Umbilical cord (tissue), 2 donors: ENCODE measurements at places on chromosomes 11 and 22.

DNA sequence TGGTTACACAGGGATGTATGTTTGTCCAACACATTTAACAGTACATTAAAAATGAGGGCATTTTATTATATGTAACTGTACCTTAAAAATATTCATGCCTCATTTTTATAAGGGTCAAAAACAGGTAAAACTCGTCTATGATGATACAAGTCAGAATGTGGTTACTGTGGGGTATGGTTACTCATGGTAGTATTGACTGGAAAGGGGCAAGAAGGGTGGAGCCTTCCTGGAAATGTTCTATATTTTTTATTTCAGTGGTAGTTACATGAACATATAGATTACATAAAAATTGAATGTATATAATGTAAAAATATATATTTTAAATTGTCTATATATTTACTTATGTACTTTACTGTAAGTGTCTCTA is 99.8 kb downstream of the STIM1 start:
- DNase-seq, result no peak

- no peak for DNase-seq
These were observed 79.7 kb downstream of the FAM168A start for GRCh38 chr11:73518195-73518594.

DNA sequence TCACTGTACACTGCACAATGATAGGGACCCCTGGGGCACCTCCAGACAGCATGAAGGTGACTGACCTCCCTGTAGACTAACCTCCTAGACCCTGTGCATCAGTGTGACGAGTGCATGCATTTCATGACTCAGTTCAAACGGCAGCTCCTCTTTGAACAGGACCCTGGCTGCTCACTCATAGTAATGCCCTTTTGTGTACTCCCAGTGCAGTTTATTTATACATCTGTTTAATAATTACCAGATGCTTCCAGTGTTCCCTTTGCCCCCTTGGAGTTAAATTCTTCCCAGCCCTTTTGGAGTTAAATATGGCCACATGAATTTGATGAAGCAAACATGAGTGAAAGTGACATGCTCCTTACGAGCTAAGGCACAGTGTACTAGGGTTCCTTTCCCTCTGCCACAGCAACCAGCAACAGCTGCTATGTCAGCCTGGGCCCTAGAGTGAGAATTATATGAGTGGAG is 72.4 kb downstream of the PANX1 start:
- no peak for DNase-seq

DNA sequence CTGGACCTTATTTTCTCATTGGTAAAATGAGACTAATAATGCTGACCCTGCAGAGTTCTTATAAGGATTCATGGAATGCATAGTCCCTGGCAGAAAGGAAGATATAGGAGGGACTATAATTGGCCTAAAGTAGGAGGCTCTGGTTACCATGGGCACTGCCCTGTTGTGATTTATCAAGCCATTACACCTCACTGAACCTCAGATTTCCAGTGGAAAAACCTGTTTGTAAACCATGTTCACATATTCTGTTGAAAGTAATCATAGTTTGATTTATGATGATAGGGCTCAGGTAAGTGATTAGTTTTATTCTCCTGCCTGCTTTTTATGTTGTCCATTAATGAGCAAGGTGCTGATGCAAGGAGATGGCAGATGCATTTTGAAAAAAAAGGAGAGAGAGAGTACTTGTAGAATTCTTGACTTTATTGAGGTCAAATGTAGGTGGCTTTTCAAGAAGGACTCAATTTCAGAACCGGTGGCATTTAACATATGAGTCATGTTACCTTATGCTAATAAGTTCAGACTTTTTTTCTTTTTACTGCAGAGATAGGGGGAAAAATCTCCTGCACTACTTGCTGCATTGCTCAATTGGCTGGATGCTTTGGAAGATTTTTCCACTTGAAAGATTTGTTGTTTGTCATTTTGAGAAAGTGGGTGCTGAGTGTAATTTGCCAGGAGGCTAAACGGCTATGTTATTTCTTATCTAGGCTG is 14.6 kb downstream of the NF2 start:
- DNase-seq, result peak; percentile 77

DNA sequence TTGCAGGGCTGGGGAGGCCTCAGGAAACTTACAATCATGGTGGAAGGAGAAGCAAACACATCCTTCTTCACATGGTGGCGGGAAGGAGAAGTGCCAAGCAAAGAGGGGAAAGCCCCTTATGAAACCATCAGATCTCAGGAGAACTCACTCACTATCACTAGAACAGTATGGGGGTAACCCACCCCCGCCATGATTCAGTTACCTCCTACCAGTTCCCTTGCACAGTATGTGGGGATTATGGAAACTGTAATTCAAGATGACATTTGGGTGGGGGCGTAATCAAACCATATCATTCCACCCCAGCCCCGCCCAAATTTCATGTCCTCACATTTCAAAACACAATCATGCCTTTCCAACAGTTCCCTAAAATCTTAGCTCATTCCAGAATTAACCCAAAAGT is 16.2 kb downstream of the IMMP1L start:
- no peak for DNase-seq

- peak; percentile 86 for DNase-seq
These were observed 6.9 kb upstream of the LRRC32 start for GRCh38 chr11:76677458-76677765.

- DNase-seq, result no peak
These were observed 33.5 kb downstream of the POU2F3 start for GRCh38 chr11:120273432-120273831.

- DNase-seq, result no peak
These were observed 92.7 kb upstream of the TIMP3 start for GRCh38 chr22:32708830-32709229.

DNA sequence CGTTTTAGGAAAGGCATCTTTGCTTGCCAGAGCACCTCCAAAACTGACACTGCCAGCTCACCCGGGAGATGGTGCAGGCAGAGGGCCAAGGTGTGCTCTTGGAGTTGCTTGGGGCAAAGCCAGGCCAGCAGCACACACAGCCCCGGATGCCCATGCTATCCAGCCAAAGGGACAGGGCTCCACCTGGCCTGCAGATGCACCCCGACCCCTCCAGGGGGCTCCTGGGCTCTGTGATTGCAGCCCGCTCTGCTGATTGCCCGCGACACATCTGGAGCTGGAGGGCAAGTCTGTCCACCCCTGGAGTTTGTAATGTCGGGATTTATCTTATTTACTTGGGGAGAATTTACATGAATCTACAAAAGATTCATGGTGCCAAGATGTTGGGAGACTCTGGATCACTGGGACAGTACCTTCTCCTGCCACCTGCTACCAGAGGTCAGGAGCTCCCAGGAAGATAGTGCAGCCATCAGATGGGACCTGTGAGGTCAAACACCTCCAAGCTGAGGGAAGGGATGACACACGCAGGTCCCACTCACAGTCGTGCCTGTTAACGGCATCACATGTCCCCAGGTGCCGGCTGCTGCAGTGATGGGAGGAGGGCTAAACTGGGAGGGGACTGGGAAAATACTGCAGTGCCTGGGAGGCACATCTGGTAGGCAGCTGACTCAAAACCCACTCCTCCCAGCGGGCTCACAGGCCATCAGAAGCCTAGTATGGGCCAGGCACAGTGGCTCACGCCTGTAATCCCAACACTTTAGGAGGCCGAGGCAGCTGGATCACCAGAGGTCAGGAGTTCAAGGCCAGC is 17.2 kb downstream of the CBX7 start:
- DNase-seq, result peak; percentile 48

- no peak for DNase-seq
These were observed 117.4 kb upstream of the SERPIND1 start for GRCh38 chr22:20656516-20656901.

DNA sequence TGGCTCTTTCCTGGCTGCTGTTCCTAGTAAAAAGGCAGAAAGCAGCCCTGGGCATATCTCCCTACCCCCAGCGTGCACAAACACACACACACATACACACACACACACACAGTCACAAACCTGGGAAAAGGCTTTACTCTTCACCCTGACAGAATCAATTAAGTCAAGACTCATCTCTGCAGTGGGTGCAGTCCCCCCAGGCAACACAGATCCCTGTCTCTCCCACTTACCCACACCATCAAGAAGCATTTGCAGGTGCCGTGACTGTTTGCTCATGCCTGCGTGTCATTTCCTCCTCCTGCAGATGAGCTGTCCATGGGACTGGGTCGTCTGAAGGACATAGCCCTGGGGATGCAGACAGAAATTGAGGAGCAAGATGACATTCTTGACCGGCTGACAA is 28.6 kb downstream of the SNAP29 start:
- DNase-seq, result no peak

DNA sequence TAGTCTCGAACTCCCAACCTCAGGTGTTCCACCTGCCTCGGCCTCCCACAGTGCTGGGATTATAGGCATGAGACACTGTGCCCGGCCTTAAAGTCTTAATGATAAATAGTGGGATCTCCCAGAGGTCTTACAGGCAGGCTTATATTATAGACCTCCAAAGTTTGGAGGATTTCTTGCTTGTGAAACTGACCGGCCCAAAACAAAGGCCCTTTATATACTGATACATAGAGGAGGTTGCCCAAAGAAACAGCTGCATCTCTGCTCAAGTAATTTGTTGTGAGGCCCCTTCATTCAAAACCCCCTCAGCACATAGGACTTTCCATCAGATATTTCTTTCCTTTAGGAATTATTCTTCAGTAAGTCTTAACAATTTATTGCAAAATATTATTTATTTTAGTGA is 27.4 kb upstream of the RDX start:
- no peak for DNase-seq

- no peak for DNase-seq
These were observed 1.2 kb downstream of the UBQLN3 start for GRCh38 chr11:5508605-5509004.

DNA sequence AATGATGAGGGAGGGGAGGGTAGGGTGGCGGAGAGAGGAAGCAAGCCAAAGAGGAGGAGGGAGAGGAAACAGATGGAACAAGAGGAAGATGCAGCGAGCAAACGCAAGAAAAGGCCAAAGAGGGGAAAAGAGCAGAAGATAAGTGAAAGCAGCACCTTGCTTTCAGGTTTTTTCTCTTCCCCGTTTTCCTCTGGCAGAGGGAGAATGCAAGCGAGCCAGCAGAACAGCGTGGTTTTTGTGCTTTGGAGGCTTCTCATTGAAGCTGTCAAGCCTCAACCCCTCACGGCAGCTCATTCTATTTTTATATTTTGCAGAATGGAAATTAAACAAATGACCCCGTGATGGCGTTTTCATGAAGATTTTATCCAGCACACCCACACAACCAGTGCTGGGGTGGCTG is 67.1 kb upstream of the GRAMD1B start:
- no peak for DNase-seq

GRCh38 chr11:101870510-101870909 is 44.3 kb upstream of the CEP126 start:
- DNase-seq, result no peak
